ENCODE measurements at places on chromosomes 2 and 18. TPM values are rescaled to one million over a fixed set of nuclear protein-coding genes. Genes with fewer than 3 reads are reported as not detected.

Gene LOXHD1
- 0.83 TPM for total RNA-seq

Gene SUPT7L
- 27.0 TPM for total RNA-seq

DNA sequence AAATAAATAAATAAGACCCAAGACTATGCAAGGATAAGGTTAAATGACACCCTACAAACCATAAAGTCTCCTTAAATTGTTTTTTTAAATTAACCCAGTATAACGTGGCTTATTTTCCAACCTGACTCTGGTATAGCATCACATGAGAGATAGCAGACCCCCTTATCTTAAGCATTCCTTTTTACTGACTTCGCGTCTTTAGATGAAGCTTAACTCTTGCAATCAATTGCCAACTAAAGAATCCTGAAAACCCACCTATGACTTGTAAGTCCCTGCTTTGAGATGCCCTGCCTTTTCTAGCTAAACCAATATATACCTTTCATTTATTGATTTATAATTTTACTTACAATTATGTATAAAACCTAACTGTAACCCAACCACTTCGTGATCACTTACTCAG lies 57.1 kb upstream of the RAB12 start:
- DNase-seq = no peak
- no peaks in the 10 kb centered on the region for H3K4me1 ChIP-seq
- H3K36me3 ChIP-seq = no peaks in the 10 kb centered on the region
- no peak overlapping the region for H3K4me3 ChIP-seq

- DNase-seq = no peak
- H3K4me1 ChIP-seq = peaks cover 12% of the 10 kb centered on the region
- H3K27me3 ChIP-seq = no peaks in the 10 kb centered on the region
- H3K27ac ChIP-seq = no peak overlapping the region
- no peak overlapping the region for H3K4me3 ChIP-seq
- H3K36me3 ChIP-seq = no peaks in the 10 kb centered on the region
Observed at GRCh38 chr2:108612514-108613183, 78.4 kb downstream of the LIMS1 start.

- H3K27me3 ChIP-seq = no peaks in the 10 kb centered on the region
- H3K4me1 ChIP-seq = no peaks in the 10 kb centered on the region
- no peak overlapping the region for H3K27ac ChIP-seq
- H3K4me3 ChIP-seq = no peak overlapping the region
- DNase-seq = no peak
Observed at GRCh38 chr2:80395251-80395650, 90.7 kb upstream of the LRRTM1 start.

Data from heart right ventricle (tissue), 16 donors.